ENCODE measurements at places on chromosomes 6 and 20.

- DNase-seq = no peak
Observed at GRCh38 chr20:32110173-32110704, 725 bp downstream of the TM9SF4 start.

DNA sequence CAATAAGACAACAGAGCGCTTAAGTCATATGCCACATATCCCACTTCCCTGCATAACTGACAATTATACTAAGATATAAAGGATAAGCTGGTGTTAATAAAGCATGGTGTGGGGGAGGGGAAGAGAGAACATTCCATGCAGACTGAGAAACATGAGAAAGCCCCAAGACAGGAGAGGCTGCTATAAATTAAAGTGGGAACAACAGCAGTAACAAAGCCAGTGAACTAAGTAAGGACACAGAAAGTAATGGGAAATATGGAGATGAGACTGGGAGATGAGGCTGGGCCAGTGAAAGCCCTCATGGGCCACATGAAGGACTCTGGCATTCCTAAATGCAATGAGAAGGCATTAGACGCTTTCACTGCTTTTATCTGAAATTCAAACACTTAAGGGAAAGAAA, 41.3 kb downstream of the SESN1 start:
- no peak for DNase-seq

GRCh38 chr6:36685166-36685924, 6.8 kb downstream of the CDKN1A start:
- no peak for DNase-seq

- DNase-seq = no peak
Observed at GRCh38 chr6:79872986-79873385, 74.4 kb downstream of the ELOVL4 start.

DNA sequence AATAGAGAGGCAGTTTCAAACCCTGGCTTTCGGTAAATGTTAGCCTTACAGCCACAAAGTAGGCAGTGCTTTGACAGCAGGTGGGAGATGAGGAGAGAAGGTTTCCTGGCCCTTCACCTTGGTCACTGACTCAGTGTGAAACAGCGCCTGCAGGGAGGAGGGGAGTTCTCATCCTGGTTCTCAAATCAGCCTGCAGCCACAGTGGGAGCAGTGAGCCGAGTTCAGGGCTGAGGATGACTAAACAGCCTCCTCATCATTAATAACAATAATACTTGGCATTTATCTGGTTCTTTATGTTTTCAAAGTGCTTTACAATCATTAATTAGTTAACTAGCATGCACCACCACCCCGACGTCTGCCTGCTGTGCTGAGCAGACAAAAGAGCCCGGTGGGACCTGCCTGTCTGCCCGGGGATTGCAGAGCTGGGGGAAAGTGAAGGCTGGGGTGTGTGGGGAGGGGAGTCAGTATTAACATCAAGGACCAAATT, 59.6 kb downstream of the PRDM1 start:
- DNase-seq = peak; percentile 57

DNA sequence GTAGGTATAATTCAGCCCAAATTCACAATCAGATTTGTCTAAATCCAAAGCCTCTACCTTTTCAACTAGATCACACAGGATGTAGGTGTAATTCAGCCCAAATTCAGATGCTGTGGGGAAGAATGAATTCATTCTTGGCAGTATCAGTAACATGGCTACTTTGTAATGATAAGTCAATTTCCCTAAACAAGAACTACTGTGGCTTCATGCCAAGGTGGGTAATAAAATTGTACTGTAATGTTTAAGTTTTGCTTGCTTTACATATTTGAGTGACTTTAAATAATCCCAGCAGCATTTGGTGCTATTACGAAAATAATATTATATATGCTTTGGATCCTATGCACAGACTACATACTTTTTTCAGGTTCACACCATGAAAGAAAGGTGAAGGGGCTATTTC, 239.1 kb downstream of the HDGFL1 start:
- no peak for DNase-seq

GRCh38 chr6:101001012-101001411, 119.9 kb upstream of the ASCC3 start:
- DNase-seq = no peak

- no peak for DNase-seq
Observed at GRCh38 chr20:22974354-22974753, 60.8 kb upstream of the SSTR4 start.

GRCh38 chr20:47572105-47572729, 70.5 kb downstream of the NCOA3 start:
- DNase-seq = no peak

- DNase-seq = peak; percentile 53
Observed at GRCh38 chr6:31729515-31729978, 448 bp upstream of the DDAH2 start.

DNA sequence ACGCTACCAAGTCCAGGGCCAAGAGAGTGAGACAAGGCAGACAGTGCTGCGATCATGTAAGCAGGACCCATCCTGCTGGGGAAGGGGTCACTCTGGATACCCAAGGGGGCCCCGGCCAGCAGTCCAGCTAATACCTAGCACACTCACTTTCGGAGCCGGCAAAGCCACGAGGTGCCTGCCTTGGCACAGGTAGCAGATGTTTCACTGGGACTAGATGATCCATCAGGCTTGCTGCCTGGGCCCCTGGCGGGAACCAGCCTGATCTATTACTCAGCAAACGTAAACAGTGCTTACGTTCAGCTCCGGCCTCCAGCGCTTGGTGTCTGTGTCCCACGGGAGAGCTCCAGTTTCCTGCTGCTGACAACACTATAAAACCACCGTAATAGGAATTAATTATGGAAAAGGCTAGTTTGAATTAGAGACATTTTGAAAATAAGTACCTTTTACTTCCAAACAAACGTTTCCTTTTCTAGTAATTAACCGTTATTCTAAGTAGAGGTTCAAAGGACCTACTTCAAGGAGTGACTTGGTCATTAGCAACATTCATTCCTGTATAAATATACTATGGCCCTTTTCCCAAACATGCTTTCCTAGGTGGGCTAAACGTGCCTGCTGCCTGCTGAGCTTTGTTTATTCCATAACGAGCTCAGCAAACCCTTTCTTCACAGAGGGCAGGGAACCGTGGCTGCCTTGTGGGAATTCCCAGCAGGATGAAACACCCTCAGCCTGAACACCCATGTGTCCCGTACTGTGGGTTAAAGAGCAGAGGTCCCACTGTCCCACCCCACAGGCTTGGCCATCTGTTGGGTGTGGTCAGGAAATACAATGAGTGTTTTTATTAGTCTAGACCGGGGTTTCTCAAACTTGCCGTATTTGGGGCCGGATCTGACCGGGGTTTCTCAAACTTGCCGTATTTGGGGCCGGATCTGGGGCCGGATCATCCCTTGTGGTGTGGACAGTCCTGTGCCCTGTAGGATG, 18.4 kb downstream of the SLC22A23 start:
- no peak for DNase-seq

DNA sequence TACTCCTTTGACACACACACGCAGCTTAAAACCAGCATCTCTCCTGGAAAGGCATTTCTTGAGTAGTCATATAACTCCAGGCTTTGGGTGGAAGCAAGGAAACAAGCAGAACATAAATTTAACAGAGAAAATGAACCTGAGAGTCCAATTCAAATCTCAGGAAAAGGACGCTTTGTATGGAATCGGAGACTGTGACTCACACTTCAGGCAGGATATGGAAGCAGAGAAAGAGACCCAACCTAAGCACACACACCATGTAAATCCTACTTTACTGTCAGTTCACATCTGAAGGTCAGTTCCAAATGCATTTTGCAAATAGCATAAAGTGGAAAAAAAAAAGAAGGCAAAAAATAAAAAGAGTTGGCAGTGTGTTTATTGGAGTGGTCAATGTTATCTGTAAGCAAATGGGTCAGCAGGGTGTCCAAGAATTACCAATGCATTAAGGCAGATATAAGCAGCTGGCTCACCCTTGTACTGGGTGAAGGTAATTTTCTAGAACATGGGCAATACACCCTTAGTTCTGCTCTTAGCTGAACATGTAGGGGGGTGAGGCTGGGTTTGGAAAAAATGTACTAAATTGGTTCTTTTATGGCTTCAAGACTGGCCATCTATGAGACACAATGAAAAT, 283.7 kb upstream of the NT5E start:
- DNase-seq = no peak

GRCh38 chr6:52990342-52990741, 4.7 kb downstream of the GSTA4 start:
- DNase-seq = no peak

- no peak for DNase-seq
Observed at GRCh38 chr6:17086469-17086868, 15.4 kb upstream of the STMND1 start.

DNA sequence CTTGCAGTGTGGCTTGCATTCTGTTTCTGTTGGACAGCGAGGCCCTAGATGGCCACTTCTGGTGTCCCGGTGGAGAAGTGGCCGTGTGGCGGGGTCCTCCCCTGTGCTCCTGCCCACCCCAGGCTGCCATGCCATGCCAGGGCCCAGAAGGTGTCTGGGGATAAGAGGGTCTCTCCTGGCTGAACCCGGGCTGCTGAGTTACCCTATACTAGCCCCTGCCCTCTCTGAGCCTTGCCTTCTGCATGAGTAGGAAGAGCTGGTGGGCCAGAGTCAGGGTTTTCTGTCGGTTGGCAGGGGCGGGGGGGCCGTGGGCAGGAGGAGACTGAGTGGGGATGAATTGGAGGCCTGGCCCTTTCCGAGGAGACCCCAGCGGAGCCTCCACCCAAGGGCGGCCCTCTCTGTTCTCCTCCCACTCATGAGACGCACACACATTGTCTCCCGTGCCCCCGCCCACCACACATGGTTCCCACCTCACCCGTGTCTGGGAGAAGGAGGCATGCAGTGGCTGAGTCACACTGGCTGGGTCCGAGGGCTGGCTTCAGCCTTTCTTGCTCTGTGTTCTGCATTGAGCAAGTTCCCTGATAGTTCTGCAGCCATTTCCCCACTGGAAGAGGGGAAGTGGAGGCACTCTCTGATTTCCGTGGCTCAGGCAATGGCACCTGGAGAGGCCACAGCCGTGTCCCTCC, 24.6 kb downstream of the VSTM2L start:
- DNase-seq = no peak

- DNase-seq = no peak
Observed at GRCh38 chr6:159682295-159682694, 10.7 kb downstream of the SOD2 start.

DNA sequence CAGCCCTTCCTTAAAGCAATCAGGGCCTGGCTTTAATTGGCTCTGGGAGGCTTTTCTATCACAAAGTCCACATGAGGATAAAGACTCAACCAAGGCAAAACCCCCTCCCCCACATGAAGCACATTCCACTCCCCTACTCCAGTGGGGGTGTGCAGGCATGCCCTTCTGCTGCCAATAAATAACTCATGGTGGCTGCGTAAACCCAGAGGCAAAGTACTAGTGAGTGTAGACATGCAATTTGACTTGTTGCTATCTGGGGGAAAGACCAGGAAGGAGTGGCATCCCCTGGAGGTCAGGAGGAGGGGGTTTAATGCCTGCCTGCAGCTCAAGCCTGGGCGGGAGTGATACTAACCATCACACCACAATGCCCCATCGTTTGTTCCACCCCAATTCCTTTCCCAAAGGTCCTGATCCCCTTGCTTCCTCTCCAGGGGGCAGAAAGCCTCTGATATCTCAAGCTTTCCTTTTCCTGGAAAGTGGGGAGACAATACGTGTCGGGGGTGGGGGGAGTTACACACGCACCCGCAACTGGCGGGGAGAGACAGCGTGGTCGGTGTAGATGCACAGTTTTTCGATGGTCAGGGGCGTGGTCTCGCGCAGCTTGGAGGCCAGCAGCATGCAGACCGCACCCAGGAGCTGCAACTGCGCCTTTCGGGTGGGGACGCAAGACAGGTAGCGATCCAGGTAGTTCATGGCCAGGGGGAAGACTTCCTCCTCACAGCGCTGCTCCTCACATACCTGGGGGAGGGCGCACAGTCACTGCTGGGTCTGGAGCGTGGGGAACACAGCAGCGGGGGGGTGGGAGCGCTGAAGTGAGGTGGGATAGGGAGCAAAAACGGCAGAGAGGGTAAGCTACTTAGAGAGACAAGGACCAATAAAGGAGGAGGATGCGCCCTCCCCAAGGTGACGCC, 1.5 kb downstream of the CCND3 start:
- DNase-seq = peak; percentile 56

DNA sequence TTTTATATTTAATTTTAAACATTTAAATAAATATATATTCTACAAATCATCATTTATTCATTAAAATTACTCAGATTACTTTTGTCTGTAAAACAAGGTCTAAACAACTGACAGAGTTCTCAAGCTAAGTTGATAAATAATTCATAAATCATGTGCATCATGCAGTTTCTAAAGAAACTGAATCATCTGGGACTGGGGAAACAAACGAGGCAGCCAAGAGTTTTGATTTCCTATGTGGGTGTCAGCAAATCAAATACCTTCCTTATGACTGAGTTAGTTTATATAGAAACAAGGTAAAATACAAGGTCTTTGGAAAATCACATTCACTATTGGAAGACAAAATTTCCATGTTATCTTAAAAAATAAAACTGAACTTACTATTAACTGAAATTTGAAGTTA, 149.9 kb upstream of the BEND6 start:
- DNase-seq = no peak

DNA sequence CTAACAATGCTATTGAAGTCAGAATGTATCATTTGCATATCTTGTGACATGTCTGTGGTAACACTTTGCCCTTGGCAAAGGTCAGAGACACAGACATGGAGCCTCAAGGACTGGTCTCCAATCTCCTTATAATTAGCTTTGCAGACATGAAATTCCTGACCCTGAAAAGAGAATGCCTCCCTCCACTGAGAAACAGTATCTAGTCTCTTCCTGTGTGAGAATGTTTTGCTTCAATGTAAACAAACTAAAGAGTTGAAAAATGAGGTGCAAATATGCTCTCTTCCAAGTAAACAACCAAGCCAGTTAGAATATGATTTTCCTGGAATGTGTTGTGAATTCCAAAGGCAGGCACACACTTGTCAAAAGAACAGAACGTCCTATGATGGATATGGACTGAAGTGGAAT, 407.1 kb upstream of the MARCKS start:
- no peak for DNase-seq

DNA sequence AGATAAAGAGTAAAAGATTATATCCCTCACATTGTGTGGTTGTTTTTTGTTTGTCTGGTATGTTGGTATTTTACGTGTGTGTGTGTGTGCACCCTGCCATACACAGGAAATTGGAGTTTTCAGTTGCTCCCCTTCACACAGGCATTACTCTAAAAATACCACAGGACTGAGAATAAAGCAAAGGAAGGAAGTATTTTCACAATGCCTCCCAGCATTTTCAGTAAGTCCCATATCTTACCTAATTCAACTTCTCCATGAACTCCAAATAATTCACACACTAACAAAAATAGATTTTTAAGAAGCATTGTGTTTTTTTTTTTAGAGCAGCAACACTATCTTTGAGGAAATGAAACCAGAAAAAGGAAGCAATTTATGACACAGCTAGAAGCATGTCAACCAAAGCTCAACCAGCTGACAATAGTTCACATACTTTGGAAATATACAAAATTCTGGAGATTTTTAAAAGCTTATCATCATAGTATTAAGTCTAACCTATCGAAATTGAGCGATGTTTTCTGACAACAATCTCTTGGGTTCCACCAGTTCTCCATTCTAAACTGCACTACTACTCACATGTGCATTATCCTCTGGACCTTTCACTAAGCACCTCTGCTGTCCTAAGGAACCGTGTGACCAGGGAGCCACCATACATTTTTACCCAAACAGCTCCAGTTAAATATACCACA, 2.1 kb downstream of the UBE2J1 start:
- no peak for DNase-seq

GRCh38 chr6:150739711-150740349, 125.7 kb upstream of the MTHFD1L start:
- DNase-seq = no peak

- DNase-seq = no peak
Observed at GRCh38 chr6:142030115-142030619, 102.6 kb upstream of the GJE1 start.

- DNase-seq = no peak
Observed at GRCh38 chr6:40262363-40262762, 324.8 kb downstream of the LRFN2 start.

Data from stimulated activated CD8-positive, alpha-beta memory T cell treated with anti-CD3 and anti-CD28 coated beads, Interleukin-7, amount 100 ng/mL, for 48 hours (primary cell).